K562 (cell line): ENCODE measurements at places on chromosomes 7 and 10. TPM values are rescaled to one million over a fixed set of nuclear protein-coding genes. Genes with fewer than 3 reads are reported as not detected.

The SFRP4 gene
- not detected in 2 replicates for total RNA-seq

DNA sequence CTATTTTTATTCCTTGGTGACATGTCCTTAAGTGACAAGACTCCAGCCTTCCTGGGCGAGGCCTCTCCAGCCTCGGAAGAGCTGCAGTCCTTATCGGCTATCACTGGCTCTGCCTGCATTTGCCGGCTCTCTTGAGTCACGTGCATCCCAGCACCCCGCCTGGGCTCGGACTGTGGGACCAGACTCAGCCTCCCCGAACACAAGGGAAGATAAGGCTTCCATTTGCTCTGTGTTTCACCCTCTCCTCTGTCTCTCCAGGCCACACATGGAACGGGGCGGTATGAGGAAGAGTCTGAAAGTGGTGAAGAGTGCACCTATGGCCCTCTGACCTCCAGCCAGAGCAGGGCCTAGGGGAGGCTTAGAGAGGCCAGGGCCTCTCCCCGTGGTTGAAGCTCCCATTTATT, 4.7 kb downstream of the GDF2 start:
- DNase-seq = peak; percentile 79

The PRF1 gene
- total RNA-seq = 8.6 and 9.0 TPM in 2 replicates

GRCh38 chr10:79152423-79152817, 83.7 kb downstream of the ZMIZ1 start:
- peak; percentile 68 for DNase-seq

DNA sequence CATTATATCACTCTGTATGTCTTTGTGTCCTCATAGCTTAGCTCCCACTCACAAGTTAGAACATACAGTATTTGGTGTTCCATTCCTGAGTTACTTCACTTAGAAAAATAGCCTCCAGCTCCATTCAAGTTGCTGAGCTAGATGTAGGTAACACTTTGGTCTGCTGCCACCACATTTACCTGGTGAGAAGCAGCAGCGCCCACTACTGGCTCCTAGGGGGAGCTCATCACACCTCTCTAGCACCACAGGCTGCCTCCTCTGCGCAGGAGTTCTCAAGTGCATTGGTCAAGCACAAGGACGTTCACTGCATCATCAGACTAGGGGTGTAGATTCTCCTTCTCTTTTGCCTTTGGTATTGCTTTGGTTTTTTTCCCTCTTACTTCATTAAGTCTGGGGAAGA, 530.9 kb upstream of the AUTS2 start:
- DNase-seq = peak; percentile 14

DNA sequence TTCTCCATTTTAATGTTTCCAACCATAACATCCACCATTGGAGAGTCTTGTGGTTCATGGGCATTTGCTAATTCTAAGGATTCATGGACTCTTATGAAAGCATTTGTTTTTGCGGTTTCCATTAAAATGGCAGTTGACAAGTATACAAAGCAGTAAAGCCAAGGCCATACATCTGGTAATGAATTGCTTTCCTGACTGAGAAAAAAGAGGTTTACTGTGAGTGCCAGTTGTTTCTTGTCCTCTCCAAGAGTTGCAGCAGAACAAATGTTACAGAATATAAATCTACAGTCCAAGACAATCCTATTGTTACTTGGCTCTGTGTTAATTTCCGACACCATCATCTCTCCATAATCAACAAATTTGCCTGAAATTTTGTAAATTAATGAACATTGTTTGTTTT, 261.3 kb downstream of the SORCS1 start:
- no peak for DNase-seq

The ACSM6 gene
- not detected in 2 replicates for total RNA-seq

DNA sequence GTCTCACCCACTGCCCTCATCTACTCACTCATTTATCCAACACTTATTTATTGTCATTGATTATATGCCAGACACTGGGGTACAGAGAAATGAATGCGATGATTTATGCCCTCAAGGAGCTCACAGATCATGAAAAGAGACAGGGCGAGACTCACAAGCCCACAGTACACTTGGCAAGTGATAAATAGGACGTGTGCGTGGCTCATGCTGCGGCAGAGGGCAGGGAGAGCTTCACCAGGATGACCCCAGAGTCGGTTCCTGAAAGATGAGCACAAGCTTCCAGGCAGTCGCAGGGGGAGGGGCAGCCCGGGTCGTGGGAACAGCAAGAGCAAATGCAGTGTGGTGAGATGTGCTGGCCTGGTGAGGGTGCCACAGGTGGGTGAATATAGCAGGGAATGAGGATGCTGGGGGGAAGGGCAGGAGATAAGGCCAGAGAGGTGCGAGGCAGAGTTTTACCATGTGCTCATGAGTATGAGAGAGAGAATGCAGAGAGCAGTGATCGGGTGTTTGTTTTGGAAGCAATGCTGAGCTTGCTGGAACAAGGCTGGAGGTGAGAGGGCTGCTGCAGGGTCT, 70.9 kb downstream of the ATXN7L1 start:
- no peak for DNase-seq

GRCh38 chr10:34769899-34770298, 45.2 kb downstream of the PARD3 start:
- DNase-seq = no peak

- DNase-seq = no peak
Observed at GRCh38 chr10:110717781-110718589, 73.8 kb downstream of the RBM20 start.

The CPXM2 gene
- 0.09 TPM in 1 of 2 replicates, not detected in the other for total RNA-seq

- no peak for DNase-seq
Observed at GRCh38 chr10:62748386-62748785, 56.1 kb upstream of the ADO start.

GRCh38 chr10:11157292-11158076, 139.8 kb downstream of the CELF2 start:
- no peak for DNase-seq

The ZNRF2 gene
- 8.3 and 9.4 TPM in 2 replicates for total RNA-seq

DNA sequence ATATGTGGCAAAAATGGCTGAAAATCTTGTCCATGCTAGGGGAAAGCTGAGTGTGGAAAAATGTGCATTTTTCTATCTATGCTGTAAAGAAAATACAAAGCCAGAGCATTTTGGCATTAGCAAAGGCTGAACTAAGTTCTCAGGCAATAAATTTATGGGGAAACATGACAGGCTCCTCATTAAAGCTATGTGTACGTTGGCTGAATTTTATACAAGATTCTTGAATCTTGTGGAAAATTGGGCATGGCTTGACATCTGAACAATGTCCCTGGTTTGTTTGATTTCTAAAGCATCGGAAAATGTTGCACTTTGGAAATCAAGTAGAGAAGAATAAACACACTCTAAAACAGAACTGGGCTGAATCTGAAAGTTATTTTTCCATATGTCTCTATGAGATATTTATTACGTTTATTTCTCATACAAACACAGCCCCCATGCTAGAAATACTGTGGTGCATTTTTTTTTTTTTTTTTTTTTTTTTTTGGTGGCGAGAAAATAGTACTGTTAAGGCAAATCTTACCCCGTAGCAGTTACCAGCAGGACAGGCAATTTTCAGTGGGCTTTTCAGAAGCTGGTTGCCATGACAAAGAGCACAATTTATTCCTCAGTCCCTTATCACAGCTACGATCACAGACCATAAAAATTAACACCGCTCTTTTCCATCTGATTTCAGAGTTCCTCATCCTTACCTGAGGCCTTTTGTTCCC, 16.9 kb downstream of the CPA1 start:
- no peak for DNase-seq

DNA sequence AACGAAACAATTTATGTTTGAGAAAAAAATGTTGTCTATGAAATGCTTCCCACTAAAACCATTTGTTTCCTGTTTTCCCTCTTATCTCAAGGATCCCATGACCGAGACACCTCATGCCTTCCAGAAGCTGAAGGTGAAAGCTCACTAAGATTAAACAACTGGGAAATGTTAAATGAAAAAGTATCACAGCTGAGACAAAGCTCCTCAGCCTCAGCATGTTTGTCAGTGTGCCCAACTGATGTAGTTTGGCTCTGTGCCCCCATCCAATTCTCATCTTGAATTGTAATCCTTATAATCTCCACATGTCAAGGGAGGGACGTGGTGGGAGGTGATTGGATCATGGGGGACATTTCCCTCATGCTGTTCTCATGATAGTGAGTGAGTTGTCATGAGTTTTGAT, 327.3 kb downstream of the HTR7 start:
- no peak for DNase-seq

The URGCP gene
- total RNA-seq = 15.6 and 18.7 TPM in 2 replicates

DNA sequence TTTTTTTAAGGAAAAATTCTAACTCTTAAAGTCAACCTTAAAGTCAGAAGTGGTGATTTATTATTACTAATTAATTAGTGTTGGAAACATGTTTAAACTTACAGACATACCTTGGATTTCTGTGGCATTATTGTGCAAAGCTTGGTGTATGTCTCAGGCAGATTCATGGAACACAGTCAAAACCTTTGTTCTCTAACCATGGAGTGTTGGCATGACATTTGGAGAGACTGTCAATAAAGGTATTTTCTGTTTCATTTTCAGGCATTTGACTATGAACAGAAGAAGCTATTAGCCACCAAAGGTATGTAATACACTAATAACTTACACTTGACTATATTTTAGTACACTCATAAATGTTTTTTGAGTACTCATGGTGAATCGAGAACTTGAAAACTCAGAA, 293.7 kb downstream of the BICC1 start:
- DNase-seq = no peak
